ENCODE measurements at places on chromosomes 11 and 22.

GRCh38 chr22:45603619-45604018 lies 68.0 kb upstream of the ATXN10 start:
- no peak for DNase-seq

GRCh38 chr11:20933086-20933485 lies 263.7 kb downstream of the NELL1 start:
- DNase-seq = no peak

- no peak for DNase-seq
Observed at GRCh38 chr22:40450616-40451015, 80.2 kb downstream of the SGSM3 start.

GRCh38 chr11:2564588-2565425 lies 120.0 kb downstream of the KCNQ1 start:
- no peak for DNase-seq

- no peak for DNase-seq
Observed at GRCh38 chr11:91932151-91932821, 292.3 kb upstream of the FAT3 start.

DNA sequence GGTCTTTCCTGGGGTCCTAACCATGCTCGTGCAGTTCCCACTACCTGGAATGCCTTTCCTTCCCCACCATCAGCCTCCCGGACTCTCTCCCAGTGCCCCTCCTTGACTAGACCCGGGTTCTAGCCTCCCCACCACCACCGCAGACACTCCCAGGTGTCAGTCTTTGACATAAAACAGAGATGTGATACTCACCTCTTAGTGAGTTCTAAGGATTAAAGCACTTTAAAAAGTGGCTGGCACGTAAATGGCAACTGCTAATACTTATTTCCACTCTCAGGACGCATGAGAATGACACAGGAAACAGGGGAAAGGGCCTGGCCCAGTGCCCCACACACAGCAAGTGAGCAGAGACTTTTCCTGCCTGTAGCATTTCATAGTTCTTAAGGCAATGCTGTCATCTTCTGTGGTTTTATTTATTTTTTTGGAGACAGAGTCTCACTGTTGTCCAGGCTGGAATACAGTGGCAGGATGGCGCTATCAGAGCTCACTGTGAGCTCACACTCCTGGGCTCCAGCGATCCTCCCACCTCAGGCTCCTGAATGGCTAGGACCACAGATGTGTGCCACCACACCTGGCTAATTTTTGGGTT lies 1.9 kb upstream of the SLC25A45 start:
- no peak for DNase-seq

DNA sequence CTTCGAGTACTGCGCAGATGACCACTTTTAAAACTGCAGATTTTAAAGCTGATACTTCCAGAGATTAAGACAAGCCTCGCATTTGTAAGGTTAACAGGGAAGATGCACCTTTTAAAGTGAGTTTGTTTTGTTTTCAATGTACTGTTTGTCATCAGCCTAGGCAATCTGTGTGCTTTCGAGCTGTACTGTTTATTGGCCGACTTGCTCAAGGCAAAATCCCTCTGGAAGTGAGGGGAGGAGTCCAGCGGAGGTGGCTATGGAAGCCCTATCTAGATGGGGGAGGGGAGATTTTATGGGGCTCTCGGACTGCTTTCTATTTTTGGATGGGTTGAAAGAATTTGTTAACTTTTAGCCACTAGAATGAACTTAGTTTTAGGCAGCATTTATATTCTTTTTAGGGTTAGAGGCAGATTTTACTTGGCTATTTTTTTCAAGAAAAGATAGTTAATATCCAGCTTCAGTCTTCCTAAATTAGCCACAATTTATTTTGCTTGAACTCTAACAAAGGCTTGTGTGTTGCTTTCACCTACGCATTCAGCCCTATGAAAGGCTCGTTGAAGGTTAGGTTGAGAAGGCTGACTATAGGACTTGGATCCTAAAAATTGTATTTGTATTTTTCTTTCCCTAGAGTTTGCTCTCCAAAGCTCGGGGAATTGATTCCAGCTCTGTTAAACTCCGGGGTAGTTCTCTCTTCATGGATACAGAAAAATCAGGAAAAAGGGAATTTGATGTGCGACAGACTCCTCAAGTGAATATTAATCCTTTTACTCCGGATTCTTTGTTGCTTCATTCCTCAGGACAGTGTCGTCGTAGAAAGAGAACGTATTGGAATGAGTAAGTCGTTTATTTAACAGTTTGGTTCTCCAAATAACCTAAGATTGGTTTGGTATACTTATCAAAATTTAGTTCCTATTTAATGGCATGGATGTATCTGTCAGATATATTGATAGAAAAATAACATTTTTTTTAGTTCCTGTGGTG lies 2.1 kb downstream of the WEE1 start:
- DNase-seq = peak; percentile 58

GRCh38 chr11:61832207-61832606 lies 4.1 kb downstream of the FADS2 start:
- DNase-seq = no peak

- no peak for DNase-seq
Observed at GRCh38 chr11:21144531-21144930, 475.1 kb downstream of the NELL1 start.

- no peak for DNase-seq
Observed at GRCh38 chr11:27505781-27506180, 788 bp downstream of the LIN7C start.

DNA sequence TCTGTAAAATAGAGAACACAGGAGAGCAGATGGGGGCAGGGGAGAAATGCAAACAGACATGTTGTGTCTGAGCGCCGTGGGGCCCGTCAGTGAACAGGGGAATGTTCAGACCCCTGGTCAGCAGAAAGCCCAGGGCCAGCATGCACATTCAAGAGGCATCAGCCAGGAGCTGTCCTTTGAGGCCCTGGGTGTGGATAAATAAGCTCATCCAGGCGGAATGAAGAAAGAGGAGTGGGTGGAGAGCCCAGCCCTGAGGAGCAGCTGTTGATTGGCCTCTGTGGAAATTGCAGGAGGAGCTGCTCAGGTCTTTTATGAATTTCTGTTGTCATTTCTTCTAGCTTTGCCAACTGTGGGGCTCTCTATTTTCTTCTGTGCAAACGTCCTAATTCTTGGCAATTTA lies 49.7 kb upstream of the CECR2 start:
- no peak for DNase-seq

DNA sequence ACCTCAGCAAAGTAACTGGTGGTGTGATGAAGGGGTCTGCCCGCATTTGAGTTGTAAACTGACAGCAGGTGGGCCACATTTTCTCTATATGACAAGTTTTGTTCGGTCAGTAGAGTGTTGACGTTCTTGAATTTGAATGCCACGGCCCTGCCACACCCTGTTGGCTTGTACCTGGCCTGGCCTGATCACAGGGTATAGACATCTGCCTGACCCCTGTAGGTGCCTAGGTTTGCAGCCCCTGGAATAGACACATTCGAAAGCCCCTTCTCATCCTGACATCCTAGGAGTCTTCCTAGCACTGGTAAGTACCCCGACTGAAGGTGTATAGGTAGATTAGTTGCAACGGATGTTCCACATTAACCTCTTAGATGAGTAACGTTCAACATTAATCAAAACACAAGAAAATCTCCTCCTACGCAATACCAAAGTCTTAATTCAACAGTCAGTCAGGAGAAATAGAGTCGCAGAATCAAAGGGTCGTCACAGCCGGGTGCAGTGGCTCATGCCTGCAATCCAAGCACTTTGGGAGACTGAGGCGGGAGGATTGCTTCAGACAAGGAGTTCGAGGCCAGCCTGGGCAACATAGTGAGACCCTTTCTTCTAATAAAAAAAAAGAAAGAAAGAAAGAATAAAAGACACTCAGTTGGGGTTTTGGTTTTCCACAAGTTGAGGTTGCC lies 43.6 kb upstream of the CD5 start:
- DNase-seq = no peak

GRCh38 chr22:29332886-29333496 lies 17.5 kb upstream of the RASL10A start:
- no peak for DNase-seq

GRCh38 chr11:34185926-34186841 lies 80.8 kb downstream of the NAT10 start:
- no peak for DNase-seq

GRCh38 chr22:35593071-35593890 lies 23.8 kb downstream of the MB start:
- DNase-seq = no peak

GRCh38 chr11:3148990-3149851 lies 15.9 kb downstream of the OSBPL5 start:
- DNase-seq = no peak

DNA sequence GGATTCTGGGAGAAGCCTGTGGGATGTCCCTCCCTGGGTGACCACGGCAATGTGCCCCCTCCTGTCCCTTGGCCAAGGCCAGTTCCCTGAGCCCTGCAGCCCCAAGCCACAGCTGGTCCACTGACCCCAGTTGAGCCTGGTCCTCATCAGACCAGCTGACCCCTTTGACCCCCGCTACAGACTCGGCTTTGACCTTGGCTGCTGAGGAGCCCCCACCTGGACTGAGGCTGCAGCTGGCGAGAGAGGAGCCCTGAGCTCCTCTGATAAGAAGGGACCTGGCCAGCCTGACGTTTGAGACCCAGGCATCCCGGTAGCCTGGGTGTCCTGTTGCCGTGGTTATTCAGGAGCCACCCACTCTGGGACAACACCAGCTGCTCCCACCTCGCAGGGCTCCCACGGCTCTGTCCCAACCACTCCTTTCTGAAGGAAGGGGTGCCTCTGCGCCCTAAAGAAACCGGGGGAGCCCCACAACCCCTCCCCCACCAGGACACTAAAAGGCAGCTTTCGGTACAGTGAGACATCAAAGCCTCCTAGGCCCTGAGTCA lies 3.0 kb downstream of the ASCL2 start:
- DNase-seq = no peak

DNA sequence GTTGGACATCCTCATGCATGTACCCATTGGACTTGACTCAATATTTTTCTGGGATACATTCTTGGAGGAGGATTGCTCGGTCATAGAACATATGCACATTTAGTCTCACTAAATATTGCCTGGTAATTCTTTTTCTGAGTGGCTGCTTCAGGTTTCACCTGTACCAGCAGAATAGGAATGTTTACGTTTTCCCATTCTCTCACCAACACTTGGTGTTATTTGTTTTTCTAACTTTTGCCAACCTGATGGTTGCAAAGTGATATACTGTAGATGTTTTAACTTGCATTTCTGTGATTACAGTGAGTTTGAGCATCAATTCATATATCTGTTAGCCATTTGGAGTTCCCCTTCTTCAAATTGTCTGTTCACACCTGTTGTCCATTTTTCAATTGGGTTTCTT lies 1.3 kb upstream of the MRGPRD start:
- no peak for DNase-seq

DNA sequence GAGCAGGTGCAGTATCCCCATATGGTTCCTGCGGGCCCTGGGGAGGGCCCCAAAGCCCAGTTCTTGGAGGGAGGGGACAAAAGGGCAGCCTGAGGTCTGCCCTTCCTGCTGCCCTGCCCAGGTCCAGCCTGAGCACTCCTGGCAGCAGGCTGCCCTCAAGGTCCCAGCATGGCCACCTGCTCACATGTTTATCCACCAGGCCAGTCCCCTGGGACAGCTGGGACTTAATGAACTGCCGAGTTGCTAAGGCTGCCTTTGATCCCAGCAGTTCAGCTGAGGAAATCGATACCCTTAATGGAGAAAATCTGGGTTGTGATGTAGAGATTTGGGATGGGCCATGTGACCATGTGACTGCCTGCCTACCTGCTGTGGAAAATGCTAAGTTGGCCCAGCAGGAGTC lies 146.2 kb downstream of the TRIM29 start:
- DNase-seq = no peak

DNA sequence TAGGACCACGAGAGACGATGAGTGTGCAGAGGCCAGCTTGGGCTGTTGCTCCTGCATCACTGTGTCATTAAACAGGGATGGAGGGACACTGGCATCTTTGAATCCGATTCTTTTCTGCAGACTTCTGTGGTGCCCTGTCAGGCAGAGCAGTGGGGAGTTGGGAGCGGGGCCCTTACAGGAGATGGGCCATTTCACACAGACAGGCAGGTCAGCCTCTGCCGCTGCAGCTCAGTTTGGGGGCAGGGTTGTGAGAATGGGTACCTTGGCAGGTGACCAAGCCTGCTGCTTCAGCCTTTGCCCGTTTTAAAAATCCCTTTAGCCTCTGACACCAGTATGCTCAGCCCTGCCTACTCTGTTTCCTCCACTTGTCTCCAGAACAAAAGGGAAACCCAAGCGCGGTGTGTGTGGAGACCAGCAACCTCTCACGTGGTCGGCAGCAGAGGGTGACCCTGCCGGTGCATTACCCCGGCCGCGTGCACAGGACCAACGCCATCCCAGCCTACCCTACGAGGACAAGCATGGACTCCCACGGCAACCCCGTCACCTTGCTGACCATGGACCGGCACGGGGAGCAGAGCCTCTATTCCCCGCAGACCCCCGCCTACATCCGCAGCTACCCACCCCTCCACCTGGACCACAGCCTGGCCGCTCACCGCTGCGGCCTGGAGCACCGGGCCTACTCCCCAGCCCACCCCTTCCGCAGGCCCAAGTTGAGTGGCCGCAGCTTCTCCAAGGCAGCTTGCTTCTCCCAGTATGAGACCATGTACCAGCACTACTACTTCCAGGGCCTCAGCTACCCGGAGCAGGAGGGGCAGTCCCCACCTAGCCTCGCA lies 12.6 kb downstream of the C22orf31 start:
- no peak for DNase-seq

- no peak for DNase-seq
Observed at GRCh38 chr11:75845324-75845723, 30.3 kb downstream of the UVRAG start.

Data from D341Med (cell line).